ENCODE measurements at places on chromosomes 16 and 17. TPM values are rescaled to one million over a fixed set of nuclear protein-coding genes. Genes with fewer than 3 reads are reported as not detected.

DNA sequence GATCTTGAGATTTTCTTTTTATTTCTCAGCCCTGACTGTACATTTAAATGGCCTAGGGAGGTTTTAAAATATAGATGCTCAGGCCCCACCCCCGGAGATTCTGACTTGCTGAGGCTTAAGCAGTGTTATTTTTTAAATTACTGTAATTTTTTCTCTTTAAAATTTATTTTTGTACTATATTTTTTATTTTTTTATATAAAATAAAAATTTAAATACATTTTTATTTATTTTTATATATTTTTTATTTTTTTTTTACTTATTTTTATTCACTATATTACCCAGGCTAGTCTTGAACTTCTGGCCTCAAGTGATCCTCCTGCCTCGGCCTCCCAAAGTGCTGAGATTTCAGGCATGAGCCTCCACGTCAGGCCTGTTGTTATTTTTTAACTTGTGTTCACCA is 83.3 kb downstream of the KATNIP start:
- peaks cover 7% of the 10 kb centered on the region for H3K27me3 ChIP-seq
- peaks cover 20% of the 10 kb centered on the region for H3K4me1 ChIP-seq
- H3K4me3 ChIP-seq = no peak overlapping the region
- no peak overlapping the region for H3K27ac ChIP-seq
- DNase-seq = no peak

DNA sequence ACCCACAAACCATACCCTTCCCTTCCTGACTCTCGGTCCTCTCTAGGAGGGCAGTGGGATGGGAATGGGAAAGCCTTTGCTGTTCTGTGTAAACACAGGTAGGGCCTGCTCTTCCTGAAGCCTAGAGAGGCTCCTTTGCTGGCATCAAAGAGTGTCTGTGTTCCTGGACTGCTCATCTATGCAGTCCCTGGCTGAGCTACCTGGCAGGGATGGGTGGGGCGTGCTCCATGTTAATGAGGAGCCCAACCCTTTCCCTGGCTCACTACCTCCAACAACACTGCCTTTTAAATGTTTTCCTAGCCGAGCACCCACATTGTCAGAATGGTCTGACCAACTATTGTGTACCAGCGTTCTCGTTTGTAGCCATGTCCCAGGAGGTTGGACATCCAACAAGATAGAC is 26.6 kb upstream of the NAGLU start:
- DNase-seq = no peak
- no peak overlapping the region for H3K27ac ChIP-seq
- no peaks in the 10 kb centered on the region for H3K27me3 ChIP-seq
- H3K36me3 ChIP-seq = peaks cover 18% of the 10 kb centered on the region
- H3K4me1 ChIP-seq = no peaks in the 10 kb centered on the region

The GPR142 gene
- total RNA-seq = not detected

The AATK gene
- total RNA-seq = 4.4 TPM

The C16orf96 gene
- 2.1 TPM for total RNA-seq

GRCh38 chr17:30477774-30478115 is 537 bp downstream of the GOSR1 start:
- peak overlapping the region; percentile 99 for H3K4me3 ChIP-seq
- H3K27ac ChIP-seq = peak overlapping the region; percentile 98
- peaks cover 4% of the 10 kb centered on the region for H3K27me3 ChIP-seq
- no peak for DNase-seq
- peaks cover 13% of the 10 kb centered on the region for H3K36me3 ChIP-seq
- peaks cover 15% of the 10 kb centered on the region for H3K4me1 ChIP-seq

The LHX1 gene
- 1.3 TPM for total RNA-seq

DNA sequence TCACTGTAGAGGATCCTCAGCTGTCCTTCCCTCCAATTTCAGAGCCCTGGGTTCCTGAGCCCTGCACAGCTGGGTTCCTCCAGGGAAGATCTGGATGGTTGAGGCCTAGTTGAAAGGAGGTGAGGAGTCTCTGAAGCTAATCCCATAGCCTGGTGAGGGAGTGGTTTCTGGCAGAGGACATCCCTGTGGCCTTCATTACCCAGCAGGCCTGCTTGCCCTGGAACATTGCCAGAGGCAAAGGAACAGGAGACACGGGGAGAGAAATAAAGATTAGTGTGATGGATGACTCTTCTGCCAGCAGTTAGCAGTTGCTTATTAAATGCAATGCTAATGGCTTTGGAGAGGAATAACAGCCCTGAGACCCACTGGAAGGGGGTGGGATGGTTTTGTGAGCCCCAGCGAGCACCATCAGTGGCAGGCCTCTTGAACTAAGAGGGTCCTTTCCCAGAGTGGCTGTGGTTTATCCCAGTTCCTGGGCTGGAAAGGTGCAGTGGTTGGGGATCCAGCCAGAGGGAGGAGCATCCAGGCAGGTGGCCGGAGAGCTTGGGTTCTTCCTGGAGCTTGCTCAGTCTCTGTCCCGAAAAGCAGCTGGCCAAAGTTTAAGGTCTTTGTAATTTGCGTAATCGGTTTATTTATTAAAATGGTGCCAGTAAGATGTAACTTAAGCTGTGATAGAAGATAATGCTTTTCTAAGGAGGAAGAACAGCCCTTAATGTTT is 209.7 kb downstream of the CCDC182 start:
- H3K4me3 ChIP-seq = no peak overlapping the region
- peak overlapping the region; percentile 27 for H3K27ac ChIP-seq
- H3K36me3 ChIP-seq = no peaks in the 10 kb centered on the region
- H3K4me1 ChIP-seq = peaks cover 35% of the 10 kb centered on the region
- no peaks in the 10 kb centered on the region for H3K27me3 ChIP-seq

DNA sequence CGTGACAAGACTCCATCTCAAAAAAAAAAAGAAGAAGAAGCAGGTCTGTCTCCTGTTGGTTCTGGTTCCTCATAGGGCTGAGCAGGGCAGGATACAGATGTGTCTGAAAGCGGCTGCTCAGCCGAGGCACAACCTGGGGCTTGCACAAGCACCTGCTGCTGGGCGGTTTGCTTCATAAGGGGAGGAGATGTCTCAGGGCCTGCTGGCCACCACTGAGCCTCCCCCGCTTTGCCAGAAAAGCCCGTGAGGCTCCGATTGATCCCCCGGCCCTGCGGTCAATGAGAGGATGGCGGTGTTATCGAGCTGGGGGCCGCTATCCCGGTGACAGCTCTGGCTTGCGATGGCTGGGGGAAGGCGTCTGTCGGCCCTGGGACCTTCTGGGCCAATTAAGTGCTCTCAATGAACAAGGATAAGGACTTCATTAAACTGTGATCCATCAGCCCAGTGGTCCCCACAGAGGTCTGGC is 162.0 kb downstream of the SDK2 start:
- H3K4me1 ChIP-seq = peaks cover 21% of the 10 kb centered on the region
- peaks cover 16% of the 10 kb centered on the region for H3K36me3 ChIP-seq
- DNase-seq = no peak
- H3K4me3 ChIP-seq = no peak overlapping the region

GRCh38 chr16:59500601-59501000 is 766.5 kb upstream of the GOT2 start:
- no peaks in the 10 kb centered on the region for H3K27me3 ChIP-seq
- DNase-seq = no peak
- no peak overlapping the region for H3K4me3 ChIP-seq
- H3K27ac ChIP-seq = no peak overlapping the region

The CCL14 gene
- total RNA-seq = not detected

The RPL23 gene
- 1,945 TPM for total RNA-seq

- peaks cover 12% of the 10 kb centered on the region for H3K36me3 ChIP-seq
- no peaks in the 10 kb centered on the region for H3K27me3 ChIP-seq
- no peak for DNase-seq
- H3K4me1 ChIP-seq = peaks cover 51% of the 10 kb centered on the region
- peak overlapping the region; percentile 98 for H3K4me3 ChIP-seq
Measured at GRCh38 chr17:67829331-67829730, 4.0 kb downstream of the BPTF start.

GRCh38 chr17:64177311-64178010 is 47.5 kb upstream of the ERN1 start:
- no peak overlapping the region for H3K4me3 ChIP-seq
- H3K27ac ChIP-seq = no peak overlapping the region
- H3K27me3 ChIP-seq = no peaks in the 10 kb centered on the region

GRCh38 chr17:39915559-39915958 is 2.9 kb downstream of the GSDMB start:
- H3K27me3 ChIP-seq = no peaks in the 10 kb centered on the region
- H3K4me1 ChIP-seq = peaks cover 2% of the 10 kb centered on the region
- no peak overlapping the region for H3K4me3 ChIP-seq
- H3K36me3 ChIP-seq = peaks cover 13% of the 10 kb centered on the region
- DNase-seq = no peak

GRCh38 chr17:22492331-22492730 is 800.0 kb downstream of the KCNJ18 start:
- H3K27ac ChIP-seq = no peak overlapping the region
- no peaks in the 10 kb centered on the region for H3K4me1 ChIP-seq
- H3K4me3 ChIP-seq = no peak overlapping the region
- H3K27me3 ChIP-seq = peaks cover 8% of the 10 kb centered on the region
- H3K36me3 ChIP-seq = peaks cover 70% of the 10 kb centered on the region

The GRAPL gene
- total RNA-seq = 0.55 TPM

GRCh38 chr17:2366747-2367494 is 29.6 kb downstream of the SGSM2 start:
- no peaks in the 10 kb centered on the region for H3K36me3 ChIP-seq
- H3K4me1 ChIP-seq = peaks cover 12% of the 10 kb centered on the region

DNA sequence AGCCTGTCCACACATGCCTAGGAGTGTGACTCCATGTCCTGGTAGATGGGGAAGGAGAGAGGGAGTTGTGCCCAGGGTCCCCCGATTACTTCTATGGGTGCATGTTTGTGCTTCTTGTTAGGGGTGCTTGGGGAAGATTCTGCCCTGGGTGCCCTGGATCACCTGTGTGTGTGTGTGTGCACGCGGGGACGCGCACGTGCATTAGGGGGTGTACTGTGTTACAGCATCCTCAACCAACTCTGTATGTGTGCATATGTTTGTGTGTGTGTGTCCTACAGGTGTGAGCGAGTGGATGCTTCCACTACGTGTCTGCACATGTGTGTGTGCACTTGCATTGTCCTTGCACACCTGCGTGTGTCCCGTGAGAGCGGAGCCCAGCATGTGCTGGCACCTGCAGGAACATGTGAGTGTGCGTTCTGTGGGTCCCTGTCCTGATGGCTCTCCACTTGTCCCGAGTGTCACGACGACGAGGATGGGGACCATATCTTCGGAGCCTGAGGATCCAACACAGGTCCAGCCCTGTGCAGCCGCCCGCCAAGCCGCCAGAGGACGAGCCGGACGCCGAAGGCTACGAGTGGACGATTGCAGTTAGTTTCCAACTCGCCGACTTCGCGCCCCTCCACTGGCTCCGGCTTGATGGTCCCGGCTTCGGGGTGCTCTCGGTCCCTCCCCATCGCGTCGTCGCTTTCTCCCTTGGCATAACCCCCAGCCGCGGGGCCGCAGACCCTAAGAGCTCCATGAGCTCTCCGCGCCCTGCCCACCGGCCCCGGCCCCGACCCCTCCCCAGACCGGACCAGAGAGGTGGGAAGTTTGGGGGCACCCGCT is 6.0 kb upstream of the TBC1D3B start:
- peak; percentile 68 for DNase-seq
- peaks cover 5% of the 10 kb centered on the region for H3K4me1 ChIP-seq
- H3K36me3 ChIP-seq = no peaks in the 10 kb centered on the region
- no peak overlapping the region for H3K27ac ChIP-seq

DNA sequence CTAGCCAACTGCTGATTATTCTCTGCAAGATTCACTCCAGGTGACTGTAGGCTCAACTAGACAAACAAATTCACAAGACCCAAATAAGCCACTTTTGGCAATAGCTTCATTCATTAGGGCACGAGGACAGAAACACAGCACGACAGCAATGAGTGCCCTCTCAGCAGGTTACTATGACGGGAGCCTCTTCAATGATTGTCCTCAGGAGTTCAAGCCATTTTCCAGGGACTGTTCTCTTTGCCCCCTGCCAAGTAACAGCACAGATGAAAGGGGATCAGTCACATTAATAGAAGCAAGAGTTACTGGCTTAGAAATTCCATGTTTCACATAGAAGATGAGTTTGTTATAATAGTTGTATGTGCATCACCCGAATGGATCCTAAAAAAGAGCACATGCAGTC is 712.2 kb downstream of the CDH8 start:
- DNase-seq = no peak
- peaks cover 6% of the 10 kb centered on the region for H3K4me1 ChIP-seq
- no peak overlapping the region for H3K4me3 ChIP-seq
- no peaks in the 10 kb centered on the region for H3K36me3 ChIP-seq
- no peak overlapping the region for H3K27ac ChIP-seq

All from WTC11 (cell line).